ENCODE measurements at places on chromosomes 13 and 19. TPM values are rescaled to one million over a fixed set of nuclear protein-coding genes. Genes with fewer than 3 reads are reported as not detected.

Gene GIPC3
- not detected for total RNA-seq

Gene SSC5D
- total RNA-seq, result 0.53 TPM

Gene DOCK9
- total RNA-seq, result 14.0 TPM

Gene CYP4F22
- total RNA-seq, result not detected

Gene PLEKHJ1
- total RNA-seq, result 60.4 TPM

Gene SYDE1
- 99.9 TPM for total RNA-seq

Gene TBXA2R
- total RNA-seq, result 0.32 TPM

Gene ZNF91
- 21.1 TPM for total RNA-seq

Gene CAPN12
- 0.91 TPM for total RNA-seq

Gene ZIC5
- 0.05 TPM for total RNA-seq

Gene IGFL2
- total RNA-seq, result 0.08 TPM

Gene GPR108
- 84.5 TPM for total RNA-seq

Gene MIR17HG
- total RNA-seq, result 27.4 TPM

Gene EDNRB
- total RNA-seq, result 11.2 TPM

Gene PTGER1
- total RNA-seq, result 0.45 TPM

Gene ZNF382
- total RNA-seq, result 0.53 TPM

Gene BRSK1
- total RNA-seq, result 24.6 TPM

Gene PRPF31
- 79.6 TPM for total RNA-seq

Gene FAM216B
- not detected for total RNA-seq

Gene ENOX1
- total RNA-seq, result 2.2 TPM

Gene GPC5
- total RNA-seq, result 1.2 TPM

Gene PARP4
- total RNA-seq, result 43.0 TPM

Gene IRS2
- total RNA-seq, result 35.2 TPM

Gene CPB2
- total RNA-seq, result not detected

Gene CERS1
- total RNA-seq, result 16.5 TPM

Gene CGB3
- total RNA-seq, result not detected

Gene ZFP36
- 8.8 TPM for total RNA-seq

Gene FAM124A
- total RNA-seq, result 0.24 TPM

Gene ZNF564
- total RNA-seq, result 3.4 TPM

Gene ZNF575
- 0.11 TPM for total RNA-seq

Gene SLC8A2
- total RNA-seq, result not detected

Gene IL12RB1
- total RNA-seq, result 0.48 TPM

Gene ZSCAN4
- total RNA-seq, result not detected

Gene PGLYRP1
- not detected for total RNA-seq

Gene OLFM2
- total RNA-seq, result 0.53 TPM

Gene NTF4
- 0.40 TPM for total RNA-seq

Gene INAFM1
- total RNA-seq, result 8.1 TPM

Gene SMAD9
- total RNA-seq, result 0.49 TPM

Gene KLK7
- not detected for total RNA-seq

Gene NUDT19
- total RNA-seq, result 15.8 TPM

Gene CGB5
- not detected for total RNA-seq

Gene LILRA6
- not detected for total RNA-seq

Gene FCAR
- not detected for total RNA-seq

Gene CYP4F11
- 0.72 TPM for total RNA-seq

Gene CYP4F8
- total RNA-seq, result not detected

Gene PHLDB3
- total RNA-seq, result 29.5 TPM

Gene C2CD4C
- total RNA-seq, result 0.98 TPM

Gene NLRP9
- not detected for total RNA-seq

Gene U2AF2
- total RNA-seq, result 325 TPM

Gene DACH1
- total RNA-seq, result 0.49 TPM

Gene CATSPERD
- total RNA-seq, result not detected

Gene CGB1
- total RNA-seq, result not detected

Gene PRRG2
- 0.74 TPM for total RNA-seq

Gene DYRK1B
- 8.9 TPM for total RNA-seq

Gene CRLF1
- 9.8 TPM for total RNA-seq

Data from A375 (cell line).